ENCODE measurements at places on chromosomes 4 and X. TPM values are rescaled to one million over a fixed set of nuclear protein-coding genes. Genes with fewer than 3 reads are reported as not detected.

SPATA18 gene
- total RNA-seq = 6.7 TPM

RTL9 gene
- not detected for total RNA-seq

IL2RG gene
- total RNA-seq = 7.4 TPM

ARMCX4 gene
- total RNA-seq = 4.4 TPM

PIN4 gene
- 4.7 TPM for total RNA-seq

PDE6B gene
- total RNA-seq = 0.19 TPM

All from esophagus squamous epithelium (tissue), 5 donors.